ENCODE measurements at places on chromosomes 1 and 21.

- peak; percentile 95 for DNase-seq
Measured at GRCh38 chr21:46295996-46296752, 10.0 kb downstream of the YBEY start.

GRCh38 chr1:30914587-30914922, 6.0 kb upstream of the SDC3 start:
- no peak for DNase-seq

GRCh38 chr1:186680245-186681061, at the start of gene PTGS2:
Gene PTGS2, minus strand, starts transcription at chr1:186680423. Its CDS starts 133 bp downstream, at chr1:186680290.
- peak; percentile 86 for DNase-seq

DNA sequence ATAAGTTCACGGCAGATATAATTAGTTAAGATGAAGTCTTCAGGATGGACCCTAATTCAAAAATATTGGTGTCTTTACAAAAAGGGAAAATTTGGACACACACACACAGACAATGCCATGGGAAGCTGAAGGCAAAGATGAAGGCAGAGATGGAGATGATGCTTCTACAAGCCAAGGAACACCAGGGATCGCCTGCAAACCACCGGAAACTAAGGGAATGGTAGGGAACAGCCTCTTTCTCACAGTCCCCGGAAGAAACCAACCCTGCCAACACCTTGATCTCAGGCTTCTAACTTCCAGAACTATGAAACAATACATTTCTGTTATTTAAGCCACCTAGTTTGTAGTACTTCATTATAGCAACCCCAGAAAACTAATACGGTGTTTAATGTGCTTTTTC, 15.1 kb upstream of the SERTAD4 start:
- no peak for DNase-seq

DNA sequence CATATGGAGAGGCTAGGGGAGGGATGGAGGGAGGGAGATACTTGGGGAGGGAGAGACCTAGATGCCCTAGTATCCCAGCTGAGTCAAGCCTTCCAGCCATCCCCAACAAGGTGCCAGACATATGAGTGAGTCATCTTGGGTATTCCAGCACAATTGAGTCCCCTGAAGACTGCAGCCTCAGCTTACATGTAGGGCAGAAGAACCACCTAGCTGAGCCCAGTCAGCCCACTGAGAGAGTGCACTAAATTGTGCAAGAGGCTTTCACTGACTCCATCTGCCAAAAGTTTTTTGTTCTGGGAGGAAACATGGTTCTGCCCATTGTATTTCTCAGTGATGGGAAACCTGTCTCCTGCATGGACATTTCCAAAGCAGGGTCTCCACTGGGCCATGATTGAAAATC, 76.4 kb downstream of the FOXD2 start:
- no peak for DNase-seq

- no peak for DNase-seq
Measured at GRCh38 chr1:30256911-30257310, 466.5 kb downstream of the MATN1 start.

GRCh38 chr1:68173936-68174737, 58.2 kb downstream of the WLS start:
- no peak for DNase-seq

GRCh38 chr1:47558601-47559593, 121.1 kb downstream of the FOXD2 start:
- DNase-seq, result no peak

DNA sequence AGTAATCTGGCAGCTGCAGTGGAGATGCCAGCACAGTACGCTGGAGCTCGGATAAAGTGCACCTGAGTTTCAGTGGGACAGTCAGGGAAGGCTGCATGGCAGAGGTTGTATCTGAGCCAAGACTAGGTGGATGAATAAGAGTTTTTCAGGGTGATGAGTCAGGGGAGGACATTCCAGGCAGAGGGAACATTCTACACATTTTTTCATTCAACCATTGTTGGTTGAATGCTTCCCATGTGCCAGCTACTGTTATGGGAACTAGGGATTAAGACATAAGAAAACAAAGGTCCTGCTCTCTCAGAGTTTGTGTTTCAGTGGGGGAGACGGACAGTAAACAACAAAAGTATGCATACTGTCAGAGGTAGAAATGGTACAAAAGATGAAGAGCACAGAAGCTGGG, 5.2 kb downstream of the LEPR start:
- no peak for DNase-seq

DNA sequence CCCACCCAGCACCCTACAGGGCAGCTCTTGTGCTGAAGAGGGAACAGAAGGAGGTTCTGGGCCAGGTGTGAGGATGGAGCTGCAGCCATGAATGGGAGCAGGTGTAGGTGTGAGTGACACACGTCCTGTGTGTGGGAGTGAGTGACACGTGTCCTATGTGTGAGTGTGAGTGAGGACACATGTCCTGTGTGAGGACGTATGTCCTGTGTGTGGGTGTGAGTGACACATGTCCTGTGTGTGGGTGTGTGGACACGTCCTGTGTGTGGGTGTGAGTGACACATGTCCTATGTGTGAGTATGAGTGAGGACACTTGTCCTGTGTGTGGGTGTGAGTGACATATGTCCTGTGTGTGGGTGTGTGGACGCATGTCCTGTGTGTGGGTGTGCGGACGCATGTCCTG, 26.4 kb downstream of the MEGF6 start:
- DNase-seq, result no peak

GRCh38 chr1:30329263-30329753, 394.1 kb downstream of the MATN1 start:
- no peak for DNase-seq

DNA sequence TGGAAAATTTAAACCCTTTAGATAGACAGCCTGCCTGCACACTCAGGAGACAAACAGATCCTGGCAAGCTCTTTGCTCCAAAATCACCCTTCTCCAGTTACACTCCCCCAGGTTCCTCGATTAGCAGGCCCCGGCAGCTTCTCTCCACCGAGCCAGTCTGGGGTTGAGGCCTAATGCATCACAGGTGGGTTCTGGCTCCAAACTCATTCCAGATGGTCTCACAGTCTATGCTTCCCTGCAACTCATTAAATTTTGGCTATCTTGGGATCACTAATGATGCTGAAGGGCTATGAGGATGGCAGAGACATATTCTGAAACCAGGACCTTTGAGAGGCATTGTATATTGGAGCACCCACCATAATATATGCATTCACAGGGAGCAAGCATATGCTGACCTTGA, 559.8 kb upstream of the USP24 start:
- no peak for DNase-seq

- DNase-seq, result no peak
Measured at GRCh38 chr1:18783705-18784481, 75.6 kb downstream of the TAS1R2 start.

- no peak for DNase-seq
Measured at GRCh38 chr1:8671306-8671917, 146.0 kb downstream of the RERE start.

GRCh38 chr1:168091720-168092550, 44.8 kb downstream of the GPR161 start:
- DNase-seq, result no peak

GRCh38 chr1:112711670-112712069, 3.5 kb downstream of the PPM1J start:
- no peak for DNase-seq

GRCh38 chr21:42032968-42033367, 22.8 kb upstream of the ZBTB21 start:
- DNase-seq, result no peak

DNA sequence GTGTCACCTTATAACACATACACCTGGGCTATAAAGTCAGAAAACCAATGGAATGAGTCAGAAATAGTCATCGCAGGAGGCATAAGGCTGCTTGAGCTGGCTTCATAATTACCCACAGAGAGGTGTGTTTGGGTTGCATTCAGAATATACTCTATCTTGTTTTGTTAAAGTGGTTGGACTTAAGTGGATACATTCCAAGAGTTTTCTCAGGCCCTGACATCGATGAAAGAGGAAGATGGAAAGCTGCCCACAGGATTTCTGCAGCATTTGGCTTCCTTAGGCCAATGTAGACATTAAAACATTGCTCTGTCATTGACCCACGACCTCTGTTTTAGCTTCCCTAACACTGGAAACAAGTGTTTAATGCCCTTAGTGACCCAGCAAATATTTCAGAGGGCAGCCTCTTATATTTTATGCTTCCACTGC, 18.6 kb upstream of the BCL10 start:
- no peak for DNase-seq

GRCh38 chr1:91166106-91166712, 144.4 kb upstream of the ZNF644 start:
- no peak for DNase-seq

- DNase-seq, result peak; percentile 70
Measured at GRCh38 chr1:87410776-87411480, 82.2 kb downstream of the LMO4 start.

- DNase-seq, result no peak
Measured at GRCh38 chr21:15763359-15763758, 33.6 kb downstream of the USP25 start.

DNA sequence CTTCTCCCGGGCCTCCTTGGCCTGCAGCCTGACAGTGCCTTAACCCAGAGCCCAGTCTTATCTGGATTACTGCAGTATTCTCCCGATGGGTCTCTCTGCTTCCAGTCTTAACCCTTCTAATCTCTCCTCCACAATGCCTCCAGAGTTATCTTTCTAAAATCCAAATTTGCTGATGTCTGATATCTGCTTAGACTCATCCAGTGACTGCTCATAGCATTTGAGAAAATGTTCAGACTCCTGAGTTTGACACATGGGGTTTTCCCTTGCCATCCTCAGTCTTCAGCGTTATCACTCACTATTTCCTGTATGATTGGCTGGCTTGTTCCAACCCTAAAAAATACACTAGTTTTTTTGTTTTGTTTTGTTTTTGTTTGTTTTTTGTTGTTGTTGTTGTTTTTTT, 102.0 kb downstream of the FMN2 start:
- DNase-seq, result no peak

- no peak for DNase-seq
Measured at GRCh38 chr1:228037401-228038386, 30.9 kb downstream of the WNT3A start.

- DNase-seq, result peak; percentile 73
Measured at GRCh38 chr1:247111259-247111699, 7.1 kb upstream of the ZNF669 start.

GRCh38 chr1:88700425-88701013, 16.4 kb downstream of the PKN2 start:
- no peak for DNase-seq

DNA sequence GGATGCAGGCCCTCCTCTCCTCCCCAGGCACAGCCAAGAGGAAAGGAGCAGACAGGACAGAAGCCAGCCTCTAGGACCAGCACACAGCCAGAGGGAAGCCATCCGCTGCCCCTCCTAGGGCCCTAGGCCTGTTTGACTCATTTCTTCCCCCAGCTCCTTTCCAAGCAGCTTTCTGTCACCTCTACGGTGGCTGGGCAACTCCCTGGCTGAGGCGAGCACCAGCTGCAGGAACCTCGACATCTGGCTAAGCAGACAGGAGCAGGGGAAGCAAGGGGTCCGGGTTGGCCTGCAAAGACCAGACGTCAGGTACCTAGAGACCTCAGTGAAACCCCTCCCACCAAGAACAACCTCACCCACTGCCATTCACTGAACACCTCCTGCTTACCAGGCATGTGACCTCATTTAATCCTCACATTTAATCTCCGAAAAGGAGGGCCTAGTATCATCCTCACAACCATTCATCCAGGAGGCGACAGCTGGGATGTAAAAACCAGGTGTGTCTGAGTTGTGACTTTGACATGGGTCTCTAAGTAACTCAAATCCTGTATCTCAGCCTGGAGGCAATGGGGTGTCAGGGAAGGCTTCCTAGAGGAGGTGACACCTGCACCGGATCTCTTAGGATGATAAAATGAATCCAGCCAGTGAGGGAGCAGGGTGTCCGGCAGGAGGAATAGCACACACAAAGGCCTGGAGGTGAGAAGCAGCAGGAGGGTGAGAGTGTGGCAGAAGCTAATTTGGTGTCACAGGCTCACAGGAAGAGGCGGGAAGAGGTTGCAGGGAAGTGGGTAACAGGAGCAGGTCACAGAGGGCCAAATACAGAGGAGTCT, 5.9 kb downstream of the LRP8 start:
- DNase-seq, result peak; percentile 53
